ENCODE measurements at places on chromosomes 4 and X. TPM values are rescaled to one million over a fixed set of nuclear protein-coding genes. Genes with fewer than 3 reads are reported as not detected.

GRCh38 chrX:150649096-150649870, 43.9 kb upstream of the MTMR1 start:
- no peaks in the 10 kb centered on the region for H3K36me3 ChIP-seq
- no peaks in the 10 kb centered on the region for H3K27me3 ChIP-seq
- no peak overlapping the region for H3K4me3 ChIP-seq
- H3K4me1 ChIP-seq = no peaks in the 10 kb centered on the region

DNA sequence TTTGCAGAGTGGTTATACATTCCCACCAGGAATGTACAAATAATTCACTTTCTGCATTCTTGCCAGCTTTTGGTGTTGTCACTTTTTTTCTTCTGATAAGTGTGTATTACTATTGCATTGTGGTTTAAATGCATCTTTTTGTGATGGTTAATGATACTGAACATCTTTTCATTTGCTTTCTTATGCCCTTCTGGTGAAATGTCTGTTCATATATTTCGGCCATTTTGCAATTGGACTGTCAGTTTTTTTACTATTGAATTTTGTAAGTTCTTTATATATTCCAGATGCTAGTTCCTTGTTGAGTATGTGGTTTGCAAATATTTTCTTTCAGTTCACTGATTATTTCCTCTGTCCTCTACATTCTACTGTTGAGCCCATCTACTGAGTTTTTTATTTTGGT, 19.4 kb upstream of the BMP2K start:
- H3K36me3 ChIP-seq = no peaks in the 10 kb centered on the region
- no peak for DNase-seq
- no peak overlapping the region for H3K4me3 ChIP-seq
- H3K4me1 ChIP-seq = no peaks in the 10 kb centered on the region
- no peak overlapping the region for H3K27ac ChIP-seq

- no peaks in the 10 kb centered on the region for H3K36me3 ChIP-seq
- no peak overlapping the region for H3K27ac ChIP-seq
- H3K4me3 ChIP-seq = no peak overlapping the region
- no peak for DNase-seq
- H3K27me3 ChIP-seq = no peaks in the 10 kb centered on the region
Observed at GRCh38 chr4:11228530-11228929, 200.2 kb downstream of the HS3ST1 start.

DNA sequence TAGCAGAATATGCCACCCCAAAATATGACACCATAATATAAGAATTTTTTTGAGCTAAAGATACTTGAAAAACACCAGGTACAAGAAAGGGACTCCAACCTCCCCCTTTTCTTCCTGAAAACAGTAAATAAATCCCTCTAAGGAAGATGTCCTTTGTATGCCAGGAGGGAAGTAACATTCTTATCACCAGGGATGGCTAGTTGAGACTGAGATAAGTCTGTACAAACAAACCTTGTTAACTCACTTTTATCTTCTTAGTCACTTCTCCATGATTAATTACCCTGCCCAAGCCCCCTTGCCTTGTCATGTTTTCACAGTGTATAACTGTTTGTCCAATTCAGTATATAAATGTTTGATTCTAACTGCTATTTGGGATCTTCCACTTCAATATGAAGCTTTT, 888.0 kb downstream of the PCDH18 start:
- no peaks in the 10 kb centered on the region for H3K27me3 ChIP-seq
- H3K4me3 ChIP-seq = no peak overlapping the region
- H3K36me3 ChIP-seq = no peaks in the 10 kb centered on the region
- no peak for DNase-seq
- no peak overlapping the region for H3K27ac ChIP-seq

DNA sequence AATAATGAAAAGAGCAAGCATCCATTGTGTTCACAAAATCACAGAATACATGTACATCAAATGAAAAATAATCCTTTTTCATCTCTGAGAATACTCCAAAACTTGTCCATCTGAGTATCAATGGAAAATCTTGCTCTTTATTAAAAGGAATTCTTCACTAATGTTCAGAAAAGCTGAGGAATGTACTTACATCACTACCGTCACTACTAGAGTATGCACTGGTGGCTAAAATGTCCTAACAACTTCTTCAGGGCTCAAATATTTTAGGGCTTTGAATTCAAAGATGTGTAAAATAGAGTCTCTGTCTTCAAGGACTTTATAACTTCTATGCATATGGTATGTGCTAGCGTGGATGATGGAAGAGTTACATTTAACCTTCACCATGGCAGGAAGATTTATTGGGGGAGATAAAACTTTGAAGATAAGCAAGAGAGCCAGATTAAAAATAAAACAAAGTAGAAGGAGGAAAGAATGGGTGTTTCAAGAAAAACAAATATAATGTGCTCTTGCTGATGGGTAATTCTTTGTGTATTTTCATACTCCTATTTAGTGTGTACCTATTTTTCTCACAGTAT, 55.1 kb downstream of the DMD start:
- no peaks in the 10 kb centered on the region for H3K27me3 ChIP-seq
- H3K36me3 ChIP-seq = no peaks in the 10 kb centered on the region
- DNase-seq = no peak

GRCh38 chr4:25658777-25659176, 3.1 kb downstream of the SLC34A2 start:
- H3K4me1 ChIP-seq = no peaks in the 10 kb centered on the region
- no peak overlapping the region for H3K4me3 ChIP-seq
- no peak for DNase-seq
- H3K27me3 ChIP-seq = no peaks in the 10 kb centered on the region

DNA sequence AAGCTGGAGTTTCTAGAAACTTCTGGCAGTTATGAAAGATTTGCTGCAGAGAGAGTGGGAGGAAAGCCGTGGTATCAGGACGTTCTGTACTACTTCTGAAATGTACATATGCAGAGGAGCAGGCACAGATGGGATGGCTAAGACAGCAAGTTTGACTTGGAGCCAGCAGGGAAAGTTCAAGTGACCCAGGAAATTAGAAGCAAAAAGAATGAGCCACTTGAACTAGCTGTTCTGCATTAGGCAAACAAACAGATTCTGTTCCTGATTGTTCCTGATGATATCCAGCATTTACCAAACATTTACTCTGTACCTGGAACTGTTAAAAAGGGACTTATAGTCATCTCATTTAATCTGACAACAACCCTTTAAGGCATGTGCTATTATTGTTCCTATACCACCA, 41.4 kb upstream of the CXCL13 start:
- H3K27ac ChIP-seq = no peak overlapping the region
- no peaks in the 10 kb centered on the region for H3K27me3 ChIP-seq
- DNase-seq = no peak
- H3K4me3 ChIP-seq = no peak overlapping the region

DNA sequence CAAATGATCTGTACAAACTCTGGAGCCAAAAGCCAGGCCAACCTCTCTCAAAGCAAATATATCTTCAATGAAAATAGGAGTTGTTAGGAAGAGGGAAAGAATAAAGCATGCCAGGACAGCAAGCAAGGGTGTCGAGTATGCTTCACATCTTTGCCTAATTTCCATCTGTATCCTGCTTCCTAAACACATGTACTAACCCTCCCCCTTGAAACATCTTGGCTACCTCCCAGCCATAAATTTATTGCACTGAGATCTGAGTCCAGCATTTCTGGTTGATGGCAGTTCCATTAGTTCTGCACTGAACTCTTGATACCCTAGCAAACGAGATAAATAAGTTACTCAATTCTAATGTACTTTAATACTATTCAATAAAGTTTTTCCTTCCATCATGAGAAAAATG, 430.5 kb upstream of the TRAM1L1 start:
- no peaks in the 10 kb centered on the region for H3K27me3 ChIP-seq
- H3K27ac ChIP-seq = no peak overlapping the region
- no peaks in the 10 kb centered on the region for H3K36me3 ChIP-seq
- H3K4me3 ChIP-seq = no peak overlapping the region

DNA sequence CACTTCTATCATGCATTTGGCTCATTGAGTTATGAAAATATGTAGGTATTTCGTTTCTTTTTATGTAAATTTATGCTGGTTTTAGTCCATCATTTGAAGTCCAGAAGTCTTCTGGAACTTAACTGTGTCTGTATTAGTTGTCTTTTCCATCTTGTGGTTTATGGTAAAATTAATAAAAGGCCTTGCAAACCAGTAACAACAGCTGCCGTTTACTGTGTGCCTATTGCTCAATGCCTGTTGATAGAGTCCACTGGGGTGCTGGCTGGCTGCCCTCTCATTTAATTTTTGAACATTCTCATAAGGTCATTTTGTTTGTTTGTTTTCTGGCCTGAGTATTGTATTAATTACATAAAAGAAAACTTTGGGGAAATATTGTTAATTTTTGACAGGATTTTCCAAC, 98.0 kb downstream of the NAA11 start:
- H3K4me3 ChIP-seq = no peak overlapping the region
- H3K4me1 ChIP-seq = no peaks in the 10 kb centered on the region
- peak; percentile 44 for DNase-seq
- H3K36me3 ChIP-seq = no peaks in the 10 kb centered on the region
- no peak overlapping the region for H3K27ac ChIP-seq

Gene TMEM165
- 54.6 TPM for total RNA-seq

Gene RAB28
- total RNA-seq = 18.8 TPM

All from ovary (tissue), 10 donors.